ENCODE measurements at places on chromosomes 4 and X.

- DNase-seq, result no peak
These were observed 2045.7 kb upstream of the TENM3 start for GRCh38 chr4:180197471-180197870.

GRCh38 chr4:18138076-18138665 is 116.6 kb upstream of the LCORL start:
- no peak for DNase-seq

- no peak for DNase-seq
These were observed 1.4 kb upstream of the PTPN13 start for GRCh38 chr4:86592553-86593249.

DNA sequence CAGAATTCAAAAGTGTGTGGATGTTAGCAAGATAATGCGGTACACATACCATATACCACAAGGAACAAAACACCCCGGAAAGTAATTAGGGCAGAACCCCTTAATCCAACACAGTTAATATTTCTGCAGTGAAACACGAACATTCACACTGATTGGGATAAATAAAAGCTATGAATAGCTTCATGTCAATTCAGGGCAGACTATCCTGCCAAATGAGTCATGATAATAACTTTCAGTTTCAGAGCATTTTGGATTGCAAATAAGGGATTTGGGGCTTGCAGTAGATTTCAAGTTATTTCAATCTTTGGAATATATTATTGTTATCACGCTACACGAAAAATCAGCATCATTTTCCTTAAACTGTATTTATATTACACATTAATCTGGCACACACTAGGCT is 24.3 kb downstream of the IRF2 start:
- DNase-seq, result no peak

DNA sequence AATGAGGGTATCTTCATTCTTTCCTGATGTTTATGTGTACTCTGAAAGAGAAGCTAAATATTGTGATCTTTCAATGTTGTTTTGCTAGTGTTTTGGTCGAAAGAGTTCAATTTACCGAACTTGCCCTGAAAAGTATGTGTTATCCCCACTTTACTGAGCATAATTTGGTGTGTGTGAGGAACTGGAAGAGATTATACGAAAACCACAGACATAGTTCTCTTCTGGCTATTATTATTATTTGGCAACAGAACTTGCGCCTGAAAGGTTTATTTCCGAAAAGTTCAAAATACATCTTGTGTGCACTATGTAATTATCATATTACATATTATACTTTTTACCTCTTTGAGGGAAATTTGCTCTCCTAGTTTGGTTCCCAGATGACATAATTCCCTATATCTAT is 232.5 kb upstream of the INTU start:
- no peak for DNase-seq

- no peak for DNase-seq
These were observed 4.6 kb downstream of the TREX2 start for GRCh38 chrX:153441296-153441695.

DNA sequence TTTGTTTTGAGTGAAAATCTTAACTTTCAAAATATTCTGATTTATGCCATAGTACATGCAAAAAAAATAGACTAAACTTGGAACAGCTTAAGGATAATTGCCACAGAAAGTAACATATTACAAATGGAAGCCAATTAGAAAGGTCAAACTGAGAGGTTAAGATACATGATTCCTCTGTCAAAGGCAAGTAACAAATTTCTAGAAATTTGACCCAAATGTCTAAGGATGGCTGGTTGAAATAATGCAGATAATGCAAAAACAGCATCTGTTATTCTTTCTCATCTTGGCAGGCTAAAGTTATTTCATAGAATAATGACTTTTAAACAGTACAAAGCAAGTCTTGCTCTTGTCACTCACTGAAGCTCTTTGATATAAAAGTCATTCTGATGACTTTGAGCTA is 10.5 kb downstream of the FGF5 start:
- no peak for DNase-seq

DNA sequence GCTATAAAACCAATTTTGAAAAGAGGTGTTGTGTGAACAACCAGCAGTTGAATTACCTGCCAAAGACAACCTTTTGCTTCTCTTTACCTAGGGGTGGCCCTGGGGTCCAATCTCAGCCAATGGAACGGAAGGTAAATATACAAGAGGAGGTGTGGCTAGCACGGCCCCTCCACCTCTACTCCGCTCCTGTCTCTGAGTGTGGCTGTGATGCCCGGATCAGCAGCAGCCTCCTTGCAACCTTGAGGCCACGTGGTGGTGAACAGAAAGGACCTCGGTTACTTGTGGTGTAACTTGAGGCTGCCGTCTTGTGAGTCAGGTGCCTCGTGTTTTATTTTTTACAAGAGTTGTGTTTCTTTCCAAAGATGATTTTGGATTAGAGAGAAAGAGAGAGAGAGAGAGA is 121.5 kb upstream of the PPP2R3B start:
- no peak for DNase-seq

GRCh38 chrX:39773923-39774773 is 323.6 kb downstream of the BCOR start:
- peak; percentile 22 for DNase-seq

- DNase-seq, result no peak
These were observed 75.7 kb downstream of the GAB1 start for GRCh38 chr4:143412420-143412758.

DNA sequence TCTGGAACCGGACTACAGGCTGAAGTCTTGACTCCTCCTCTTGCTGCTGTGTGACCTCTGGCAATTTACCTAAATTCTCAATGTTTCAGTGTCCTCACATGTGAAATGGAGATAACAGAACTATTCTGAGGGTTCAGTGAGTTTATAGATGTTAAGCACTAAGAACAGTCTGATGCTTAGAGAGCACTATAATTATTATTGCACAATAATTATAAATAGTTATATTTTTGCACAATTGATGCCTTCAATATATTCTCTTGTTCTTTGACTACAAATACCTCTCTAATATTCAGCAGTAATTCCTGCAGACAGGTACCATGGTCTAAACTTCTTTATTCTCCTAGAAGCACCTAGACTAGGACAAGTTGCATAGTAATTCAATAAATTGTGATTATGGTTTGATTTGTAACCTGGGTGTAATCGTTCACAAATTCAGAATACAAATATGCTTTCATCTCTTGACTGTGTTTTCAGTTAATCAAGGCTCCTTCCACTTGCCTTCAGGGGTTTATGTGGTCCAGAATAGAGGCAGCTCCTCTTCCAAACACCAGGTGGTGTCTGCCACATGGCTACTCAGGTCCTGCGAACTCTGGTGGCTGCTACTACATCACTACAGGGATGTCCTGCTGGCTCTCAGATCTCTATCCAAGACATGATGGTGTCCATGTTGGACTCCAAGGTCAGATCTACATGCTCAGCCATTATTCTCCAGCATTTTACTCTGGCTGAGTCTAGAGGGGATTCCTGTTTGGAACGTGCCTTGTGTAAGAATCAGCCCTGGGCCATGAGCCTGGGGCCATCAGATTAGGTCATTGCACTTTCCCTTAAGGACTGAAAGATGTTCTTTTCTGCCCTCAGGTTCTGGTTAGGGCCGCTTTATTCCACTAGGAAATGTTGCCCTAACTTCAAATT is 103.4 kb downstream of the QRFPR start:
- no peak for DNase-seq

- no peak for DNase-seq
These were observed 52.3 kb upstream of the PDK3 start for GRCh38 chrX:24412637-24413363.

GRCh38 chrX:6291444-6291843 is 62.8 kb upstream of the NLGN4X start:
- DNase-seq, result no peak

DNA sequence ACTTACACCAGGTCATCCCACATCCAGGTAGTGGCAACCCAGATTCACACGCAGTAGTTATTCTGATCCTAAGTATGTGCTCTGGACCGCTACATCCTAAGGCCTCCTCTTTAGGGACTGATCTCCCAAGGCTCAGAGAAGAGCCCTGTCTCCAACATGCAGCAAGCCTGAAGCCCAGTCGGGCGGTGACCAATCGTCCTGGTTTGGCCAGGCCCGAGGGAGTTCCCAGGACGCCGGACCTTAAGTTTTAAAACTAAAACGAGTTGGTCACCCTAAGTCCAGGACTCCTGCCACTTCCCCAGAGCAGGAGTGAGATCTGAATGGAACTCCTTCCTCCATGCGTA is 385 bp downstream of the LYAR start:
- no peak for DNase-seq

GRCh38 chrX:2342874-2343273 is 157.9 kb downstream of the DHRSX start:
- no peak for DNase-seq
